ENCODE measurements at places on chromosomes 3 and 15.

DNA sequence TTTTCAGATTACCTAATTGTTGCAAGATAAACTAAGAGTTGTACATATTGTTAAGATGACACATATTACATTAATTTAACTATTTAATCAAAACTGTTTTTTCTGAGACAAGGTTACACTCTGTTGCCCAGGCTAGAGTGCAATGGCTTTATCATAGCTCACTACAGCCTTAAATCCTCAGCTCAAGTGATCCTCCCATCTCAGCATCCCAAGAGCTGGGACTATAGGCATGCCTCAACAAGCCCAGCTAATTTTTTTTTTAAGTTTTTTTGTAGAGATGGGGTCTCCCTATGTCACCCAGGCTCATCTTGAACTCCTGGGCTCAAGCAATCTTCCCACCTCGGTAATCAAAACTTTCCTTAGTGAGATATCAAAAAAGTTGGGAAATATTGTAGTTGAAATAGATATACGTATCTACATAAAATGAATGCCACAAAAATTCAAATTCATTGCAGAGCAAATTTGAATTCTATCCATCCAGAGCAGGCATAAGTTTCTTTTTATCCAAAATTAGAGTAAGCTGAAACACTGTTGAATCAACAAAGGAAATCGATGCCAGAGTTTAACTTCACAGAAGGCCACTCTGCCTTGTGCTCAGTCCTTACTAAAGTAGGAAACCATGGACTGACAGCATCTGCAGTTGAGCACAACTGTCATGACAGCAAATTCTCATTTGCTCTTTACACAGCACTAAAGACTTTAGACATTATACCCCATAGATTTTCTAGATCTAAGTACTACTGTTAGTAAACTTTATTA, 15.5 kb downstream of the ATOSA start:
- no peak for DNase-seq

DNA sequence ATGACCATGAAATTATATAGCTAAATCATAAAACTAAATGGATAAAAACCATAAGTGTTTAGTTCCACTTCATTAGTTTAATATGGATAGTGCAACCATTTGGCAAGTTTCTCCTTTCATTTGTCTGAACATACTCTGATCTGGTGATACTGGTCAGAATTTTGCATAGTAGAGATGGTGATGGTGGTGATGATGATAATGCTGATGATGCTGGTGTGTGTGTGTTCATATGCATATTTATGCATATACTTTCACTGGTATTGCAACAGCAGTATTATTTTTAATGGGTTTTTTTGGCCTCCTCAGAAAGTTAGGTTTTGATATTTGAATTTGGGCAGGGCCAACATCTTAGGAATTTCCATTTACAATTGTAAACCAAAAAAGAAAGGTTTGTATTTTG, 76.4 kb downstream of the SLMAP start:
- DNase-seq: no peak

GRCh38 chr15:37756407-37756806, 178.0 kb upstream of the TMCO5A start:
- DNase-seq: no peak

DNA sequence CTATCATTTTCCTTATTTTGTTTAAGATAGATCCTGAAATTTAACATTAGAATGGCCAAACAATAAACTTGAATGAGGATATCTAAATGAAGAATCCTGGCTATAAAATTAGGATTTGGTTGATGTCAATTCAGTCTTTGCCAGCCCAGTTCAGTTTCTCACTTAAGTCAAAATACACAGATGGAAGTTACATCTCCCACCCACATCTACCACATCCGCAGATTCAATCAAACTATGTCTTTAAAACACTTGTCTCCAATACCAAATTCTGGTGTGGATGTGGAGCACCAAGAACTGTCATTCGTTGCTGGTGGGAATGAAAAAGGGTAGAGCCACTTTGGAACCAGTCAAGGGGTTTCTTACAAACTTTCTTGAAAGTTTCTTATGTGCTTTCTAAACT, 18.2 kb downstream of the CBLB start:
- no peak for DNase-seq

- DNase-seq: no peak
Measured at GRCh38 chr15:36994790-36995189, 105.6 kb downstream of the MEIS2 start.

GRCh38 chr3:53801319-53801718, 44.9 kb downstream of the CHDH start:
- DNase-seq: no peak

GRCh38 chr3:172103724-172104123, 64.3 kb downstream of the FNDC3B start:
- no peak for DNase-seq

- no peak for DNase-seq
Measured at GRCh38 chr15:78207110-78207458, 27.3 kb downstream of the ACSBG1 start.

DNA sequence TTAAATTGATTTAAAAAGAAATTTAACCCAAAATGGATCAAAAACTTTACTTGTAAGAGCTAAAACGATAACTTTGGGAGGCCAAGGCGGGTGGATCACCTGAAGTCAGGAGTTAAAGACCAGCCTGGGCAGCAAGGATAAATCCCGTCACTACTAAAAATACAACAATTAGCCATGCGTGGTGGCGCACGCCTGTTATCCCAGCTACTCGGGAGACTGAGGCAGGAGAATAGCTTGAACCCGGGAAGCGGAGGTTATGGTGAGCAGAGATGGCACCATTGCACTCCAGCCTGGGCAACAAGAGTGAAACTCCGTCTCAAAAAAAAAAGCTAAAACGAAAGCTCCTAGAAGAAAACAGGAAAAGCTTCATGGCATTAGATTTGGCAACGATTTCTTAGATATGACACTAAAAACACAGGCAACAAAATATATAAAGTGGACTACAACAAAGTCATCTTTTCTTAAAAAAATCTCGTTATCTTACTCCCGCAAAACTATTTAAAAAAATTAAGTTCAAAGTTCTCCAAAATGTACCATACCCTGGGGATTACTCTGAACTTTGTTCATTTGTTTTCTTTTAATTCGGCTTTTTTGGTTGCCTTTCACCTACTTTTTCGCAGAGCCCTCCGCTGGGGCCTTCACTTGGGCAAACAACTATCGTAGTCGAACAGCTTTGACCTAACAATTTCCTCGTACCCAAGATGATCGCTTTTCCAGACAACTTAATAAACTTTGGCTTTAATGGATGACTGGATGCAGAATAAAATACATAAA, 2.9 kb downstream of the HDDC3 start:
- DNase-seq: no peak

DNA sequence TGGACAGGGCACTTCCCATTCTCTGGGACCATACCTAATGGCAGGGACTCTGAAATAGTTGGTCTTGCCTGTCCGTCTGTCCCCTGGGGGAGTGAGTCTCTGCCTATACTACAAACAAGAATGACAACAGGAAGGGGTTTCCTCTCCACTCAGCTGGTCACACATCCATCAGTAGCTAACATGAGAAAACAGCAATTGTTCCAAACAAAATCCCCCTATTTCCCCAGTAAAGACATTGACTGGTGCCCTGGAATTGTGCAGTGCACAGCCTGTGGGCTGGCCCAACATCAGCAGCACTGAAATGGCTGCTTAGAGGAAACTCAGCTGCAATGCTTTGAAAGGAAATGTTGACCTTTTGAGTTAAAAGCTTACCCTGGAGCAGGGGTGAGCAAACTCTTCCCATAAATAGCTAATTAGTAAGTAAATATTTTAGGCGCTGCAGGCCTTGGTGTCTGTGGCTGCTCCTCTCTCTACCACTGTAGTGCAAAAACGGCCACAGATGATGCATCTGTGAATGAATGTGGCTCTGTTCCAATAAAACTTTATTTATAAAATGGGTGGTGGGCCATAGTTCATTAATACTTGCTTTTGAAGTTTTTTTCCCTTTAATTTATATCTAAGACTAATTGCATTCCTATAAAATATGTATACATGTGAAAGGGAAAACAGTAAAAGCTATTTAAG, 174.3 kb downstream of the KLF13 start:
- no peak for DNase-seq

- DNase-seq: no peak
Measured at GRCh38 chr3:133477487-133477886, 77.6 kb downstream of the BFSP2 start.

DNA sequence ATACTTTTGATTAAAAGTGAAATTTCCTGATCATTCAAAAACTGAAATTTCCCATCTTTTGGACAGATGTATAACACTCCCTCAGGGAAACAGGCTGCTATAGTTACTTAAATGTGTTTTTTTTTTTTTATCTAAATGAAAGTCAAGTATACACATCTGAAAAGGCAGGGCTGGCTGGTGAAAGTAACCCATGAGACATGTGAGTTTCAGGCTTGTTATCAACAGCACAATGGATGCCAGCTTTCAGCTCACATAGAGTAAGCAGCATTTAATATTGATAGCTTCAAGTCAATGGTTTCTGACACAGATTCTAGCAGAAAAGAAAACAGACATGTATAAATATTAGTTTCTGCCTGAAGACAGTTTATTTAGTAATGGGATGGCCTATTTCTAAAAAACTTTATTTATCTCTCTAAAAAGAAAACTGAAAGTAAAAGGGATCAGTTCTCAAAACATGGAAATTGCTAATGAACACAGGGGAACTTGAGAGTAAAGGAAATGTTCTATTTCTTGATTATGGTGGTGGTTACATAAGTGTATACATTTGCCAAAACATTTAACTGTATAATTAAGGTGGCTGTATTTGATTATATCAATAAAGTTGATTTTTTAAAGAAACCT, 89.7 kb upstream of the CMC1 start:
- DNase-seq: no peak

GRCh38 chr3:103308921-103309320, 874.1 kb downstream of the ZPLD1 start:
- DNase-seq: no peak

DNA sequence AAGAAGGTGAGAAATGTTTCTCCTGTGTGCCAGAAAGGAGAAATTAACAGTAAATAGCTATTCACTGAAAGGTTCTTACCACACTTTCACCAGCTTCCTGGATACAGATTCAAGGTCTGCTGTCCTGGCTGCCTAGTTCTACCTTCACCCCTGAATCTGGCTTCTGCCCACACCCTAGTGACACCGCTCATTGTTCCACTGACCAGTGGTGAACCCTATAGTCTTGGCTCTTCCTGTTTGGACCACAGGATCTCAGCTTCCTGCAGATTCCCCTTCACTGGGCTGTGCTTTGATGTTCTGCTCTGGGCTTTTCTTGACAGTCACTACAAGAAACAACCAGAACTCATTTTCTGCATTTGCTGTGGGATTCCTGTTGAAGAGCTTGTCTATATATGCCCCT, 250.0 kb downstream of the XXYLT1 start:
- no peak for DNase-seq

GRCh38 chr3:142251951-142252350, 26.6 kb upstream of the GK5 start:
- no peak for DNase-seq

DNA sequence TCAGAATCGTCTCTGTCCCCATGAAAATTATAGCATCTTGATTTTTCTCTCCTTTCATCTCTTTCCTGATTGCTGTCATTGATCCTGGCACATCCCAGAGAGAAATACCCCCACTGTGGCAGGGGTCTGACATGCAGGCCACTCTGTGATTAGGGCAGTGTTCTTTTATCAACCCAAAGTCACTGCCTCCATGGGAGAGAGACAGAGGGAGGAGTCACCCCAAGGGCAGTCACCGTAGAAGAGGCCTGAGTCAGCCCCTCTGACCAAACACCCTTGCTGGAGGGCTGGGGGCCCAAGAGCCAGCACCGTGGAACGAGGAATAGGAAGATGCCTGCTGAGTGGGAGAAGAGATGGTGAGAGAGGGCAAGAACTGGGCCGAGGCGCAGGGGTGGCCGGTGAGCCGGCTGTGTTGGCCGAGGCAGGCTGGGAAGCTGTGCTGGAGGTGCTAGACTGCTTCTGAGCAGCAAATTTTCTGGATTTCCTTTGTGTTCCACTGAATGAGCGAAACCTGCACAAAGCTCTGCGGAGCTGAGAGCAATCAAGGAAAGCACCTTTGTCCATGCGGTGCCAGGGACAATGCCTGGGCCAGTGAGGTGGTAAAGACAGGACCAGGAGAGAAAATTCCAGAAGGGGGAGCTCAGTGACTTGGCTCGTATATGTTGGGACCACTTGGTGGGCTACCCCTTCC, 103.8 kb downstream of the ADCY5 start:
- DNase-seq: no peak

GRCh38 chr3:47622671-47623461, 44.2 kb upstream of the CSPG5 start:
- DNase-seq: no peak

- DNase-seq: no peak
Measured at GRCh38 chr3:71714595-71714994, 10.6 kb downstream of the EIF4E3 start.

DNA sequence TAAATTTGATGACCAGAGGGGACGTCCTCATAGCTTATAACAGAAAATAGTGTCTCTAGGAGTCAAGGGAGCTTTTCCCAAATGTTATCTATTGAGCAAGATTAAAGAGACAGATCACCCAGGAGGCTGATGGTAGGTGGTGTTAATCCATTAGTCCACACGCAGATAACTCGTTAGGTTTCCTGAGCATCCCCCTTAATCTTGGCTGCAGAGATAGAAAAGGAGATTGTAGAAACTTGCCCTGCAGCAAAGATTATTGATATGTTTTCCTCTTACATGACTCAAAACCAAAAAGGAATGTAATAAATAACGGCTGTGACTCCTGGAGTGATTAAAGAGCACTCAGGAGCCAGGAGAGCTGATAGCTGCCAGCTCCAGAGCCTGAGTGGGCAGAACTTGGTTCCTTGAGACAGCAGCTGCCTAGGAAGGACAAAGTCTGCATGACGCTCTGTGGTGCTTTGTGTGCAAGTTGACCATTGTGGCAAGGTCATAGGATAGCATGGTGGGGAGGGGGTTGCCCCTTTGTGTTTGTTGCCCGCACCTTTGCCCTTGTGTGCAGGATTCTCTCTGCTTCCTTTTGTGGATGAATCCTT, 234.8 kb downstream of the PTPRG start:
- DNase-seq: no peak

- no peak for DNase-seq
Measured at GRCh38 chr3:143563786-143564185, 284.5 kb downstream of the SLC9A9 start.

GRCh38 chr3:144010371-144010770, 38.7 kb downstream of the DIPK2A start:
- DNase-seq: no peak

GRCh38 chr3:166110102-166110501, 272.9 kb upstream of the BCHE start:
- no peak for DNase-seq

DNA sequence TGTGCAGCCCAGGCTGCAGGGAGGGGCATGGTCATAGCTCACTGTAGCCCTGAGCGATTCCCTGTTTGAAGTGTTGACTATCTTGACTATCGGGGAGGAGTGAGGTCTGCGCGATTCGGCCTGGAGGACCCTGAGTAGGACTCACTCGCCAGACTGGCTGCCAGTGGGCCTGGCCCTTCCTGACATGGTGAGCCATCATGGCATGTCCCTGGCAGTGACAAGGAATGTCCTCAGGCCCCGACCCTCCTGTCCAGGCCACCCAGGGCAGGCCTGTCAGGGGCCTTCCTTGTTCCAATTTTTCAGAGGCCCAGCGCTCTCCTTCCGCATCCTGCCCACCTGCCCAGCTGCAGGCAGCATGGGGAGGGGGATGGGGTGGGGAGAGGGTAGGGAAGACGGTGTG, 5.2 kb upstream of the OCA2 start:
- DNase-seq: no peak
